Omental fat pad (tissue), 4 donors: ENCODE measurements at places on chromosomes 11 and 22. TPM values are rescaled to one million over a fixed set of nuclear protein-coding genes. Genes with fewer than 3 reads are reported as not detected.

The KAT5 gene
- 48.2 TPM for total RNA-seq

The MOV10L1 gene
- total RNA-seq, result 0.63 TPM

The NAALAD2 gene
- 10.2 TPM for total RNA-seq

The ZBTB16 gene
- 375 TPM for total RNA-seq

The RCOR2 gene
- 0.32 TPM for total RNA-seq

The OR5P2 gene
- not detected for total RNA-seq

The MMP7 gene
- not detected for total RNA-seq

The SLC1A2 gene
- 3.7 TPM for total RNA-seq

The CPT1B gene
- total RNA-seq, result 10.9 TPM

The OR56A1 gene
- total RNA-seq, result not detected

The MEI1 gene
- 2.9 TPM for total RNA-seq

DNA sequence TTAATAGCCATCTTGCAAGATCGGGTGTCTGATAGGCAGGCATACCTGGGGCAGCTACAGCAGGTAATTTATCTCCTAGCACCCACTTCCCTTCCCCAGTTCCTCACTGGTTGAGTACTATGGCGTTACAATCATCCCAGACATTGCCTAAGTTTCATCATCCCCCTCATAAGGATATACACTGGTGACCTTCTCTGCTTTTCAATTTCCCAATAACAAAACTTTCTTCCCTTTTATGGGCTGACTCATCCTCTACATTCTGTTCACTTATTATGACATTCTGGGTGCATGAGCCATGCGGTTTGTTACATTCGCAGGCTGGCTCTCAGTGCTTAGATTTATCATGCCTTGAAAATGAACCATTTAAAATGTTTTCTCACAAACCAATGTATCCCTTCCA is 5.0 kb upstream of the MRPL11 start:
- no peak for DNase-seq

- DNase-seq, result no peak
Measured at GRCh38 chr11:93843906-93844305, 6.5 kb downstream of the VSTM5 start.

DNA sequence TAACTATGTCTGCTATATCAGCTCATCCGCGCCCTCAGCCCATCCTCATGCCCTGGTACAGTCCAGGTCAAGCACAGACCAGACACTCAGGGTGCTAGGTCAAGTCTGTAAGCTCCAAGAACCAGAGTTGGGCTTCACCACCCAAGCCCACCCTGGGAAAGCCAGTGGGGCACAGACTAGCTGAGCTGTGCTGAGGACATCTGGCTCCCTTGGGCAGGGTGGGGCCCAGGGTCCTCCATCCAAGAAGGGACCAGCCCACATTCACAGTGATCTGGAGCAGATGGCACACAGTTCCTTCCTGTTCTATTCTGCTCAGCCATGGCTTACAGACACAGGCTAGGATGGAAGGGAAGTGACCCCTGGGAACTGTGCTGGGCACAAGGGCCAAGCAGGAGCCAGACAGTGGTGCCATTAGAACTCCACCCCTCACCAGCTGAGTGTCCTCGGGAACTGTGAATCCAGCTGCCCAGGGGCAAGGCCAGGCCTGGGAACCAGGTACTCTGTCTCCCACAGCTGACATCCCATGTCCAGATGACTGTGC is 9.1 kb downstream of the P2RY6 start:
- no peak for DNase-seq

DNA sequence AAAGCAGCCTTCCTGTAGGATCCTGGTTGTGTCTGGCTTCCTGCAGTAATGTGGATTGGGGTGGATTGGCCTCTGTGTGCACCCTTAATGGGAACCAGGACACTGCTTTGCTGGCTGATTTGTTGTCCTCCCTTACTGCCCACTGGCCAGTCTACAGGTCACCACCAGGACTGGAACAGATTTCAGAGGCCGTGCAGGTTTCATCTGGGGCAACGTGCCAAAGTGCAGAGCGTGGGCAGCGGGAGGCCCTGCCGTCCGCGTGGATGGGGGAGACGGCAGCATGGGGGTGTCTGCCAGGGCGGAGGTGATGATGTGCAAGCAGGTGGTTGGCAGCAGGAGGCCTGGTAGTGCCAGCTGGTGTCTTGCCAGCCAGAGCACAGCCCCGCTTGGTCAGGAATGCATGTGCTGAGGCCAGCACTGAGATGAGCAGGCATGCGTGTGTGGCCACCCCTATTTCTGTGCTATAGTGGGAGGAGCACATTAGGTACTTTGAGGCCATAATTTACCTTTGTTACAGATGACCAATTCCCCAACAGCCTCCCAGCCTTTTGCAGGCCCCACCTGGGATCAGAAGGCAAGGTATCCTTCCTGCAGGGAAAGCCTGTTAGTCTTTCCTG is 24.3 kb downstream of the BCR start:
- DNase-seq, result no peak

- DNase-seq, result no peak
Measured at GRCh38 chr11:68695531-68695930, 11.2 kb downstream of the GAL start.

GRCh38 chr11:5604896-5605295 is 8.5 kb downstream of the TRIM6 start:
- DNase-seq, result no peak

- DNase-seq, result no peak
Measured at GRCh38 chr22:44023404-44024287, 456 bp upstream of the PARVB start.

DNA sequence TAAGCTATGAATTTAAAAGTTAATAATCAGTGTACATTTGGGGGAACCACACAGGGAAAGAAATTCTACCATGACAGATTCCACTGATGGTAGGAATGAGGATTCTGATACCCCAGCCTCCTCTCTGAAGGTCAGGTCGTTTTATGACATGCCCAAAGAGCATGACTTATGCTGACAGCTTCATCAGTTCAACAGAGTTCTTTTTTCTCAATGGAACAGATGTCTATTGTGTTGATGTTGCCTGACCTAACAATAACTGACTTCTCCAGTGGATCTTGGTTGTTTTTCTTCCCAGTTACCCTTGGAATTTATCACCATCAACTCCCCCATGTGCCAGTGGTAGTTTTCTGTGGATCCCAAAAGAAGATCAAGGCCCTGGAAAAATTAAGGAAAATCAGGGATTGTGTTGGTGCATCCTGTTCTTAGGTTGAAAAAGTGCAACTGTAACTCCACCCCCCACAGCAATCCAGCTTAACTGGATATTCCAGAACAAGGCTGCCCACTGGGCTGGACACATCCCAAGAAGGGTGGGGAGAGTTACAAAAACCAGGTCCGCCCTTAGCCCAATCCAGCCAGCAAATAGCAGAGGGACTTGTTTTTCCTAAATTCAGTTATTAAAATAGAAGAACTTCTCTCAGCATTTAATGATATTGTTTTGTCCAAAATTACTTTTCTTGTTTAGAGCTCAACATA is 31.5 kb upstream of the CAT start:
- DNase-seq, result no peak

- no peak for DNase-seq
Measured at GRCh38 chr11:130915603-130916237, 559 bp downstream of the SNX19 start.

DNA sequence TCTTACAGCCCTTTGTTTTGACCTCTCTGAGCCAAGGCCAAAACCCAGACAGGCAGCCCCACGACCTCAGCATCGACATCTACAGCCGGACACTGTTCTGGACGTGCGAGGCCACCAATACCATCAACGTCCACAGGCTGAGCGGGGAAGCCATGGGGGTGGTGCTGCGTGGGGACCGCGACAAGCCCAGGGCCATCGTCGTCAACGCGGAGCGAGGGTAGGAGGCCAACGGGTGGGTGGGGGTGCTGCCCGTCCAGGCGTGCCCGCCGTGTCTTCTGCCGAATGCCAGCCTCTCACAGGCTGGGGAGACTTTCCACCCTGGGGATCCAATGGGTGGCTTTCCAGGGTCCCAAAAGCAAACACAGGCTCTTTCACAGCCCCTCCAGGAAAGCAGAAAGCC is 37.1 kb upstream of the PPP6R3 start:
- no peak for DNase-seq

DNA sequence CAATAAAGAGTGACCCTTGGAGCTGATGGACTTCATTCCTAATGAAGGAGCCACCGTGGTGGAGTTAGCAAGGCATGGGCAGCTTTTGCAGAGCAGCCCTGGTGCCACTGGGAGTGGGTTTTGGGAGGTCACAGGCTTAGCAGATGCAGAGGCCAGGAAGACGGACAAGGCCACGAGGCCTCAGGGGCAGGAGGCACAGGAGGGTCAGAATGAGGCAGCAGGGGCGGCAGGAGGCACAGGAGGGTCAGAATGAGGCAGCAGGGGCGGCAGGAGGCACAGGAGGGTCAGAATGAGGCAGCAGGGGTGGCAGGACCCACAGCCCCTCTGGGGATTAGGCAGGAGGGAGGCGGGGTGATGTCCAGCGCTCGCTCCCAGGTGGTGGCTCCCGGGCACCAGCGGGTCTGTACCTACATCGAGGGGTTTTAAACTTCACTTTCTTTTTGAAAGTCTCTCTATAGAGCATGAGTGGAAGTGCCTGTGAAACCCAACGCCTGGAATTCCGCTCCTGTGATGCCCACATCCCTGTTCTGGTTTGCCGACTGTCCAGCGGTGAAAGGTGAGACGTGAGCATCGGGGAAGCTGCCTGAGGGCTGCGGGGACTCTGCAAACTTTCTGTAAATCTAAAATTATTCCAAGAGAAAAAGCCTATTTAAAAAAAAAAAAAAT is 521.6 kb downstream of the BRD1 start:
- no peak for DNase-seq

DNA sequence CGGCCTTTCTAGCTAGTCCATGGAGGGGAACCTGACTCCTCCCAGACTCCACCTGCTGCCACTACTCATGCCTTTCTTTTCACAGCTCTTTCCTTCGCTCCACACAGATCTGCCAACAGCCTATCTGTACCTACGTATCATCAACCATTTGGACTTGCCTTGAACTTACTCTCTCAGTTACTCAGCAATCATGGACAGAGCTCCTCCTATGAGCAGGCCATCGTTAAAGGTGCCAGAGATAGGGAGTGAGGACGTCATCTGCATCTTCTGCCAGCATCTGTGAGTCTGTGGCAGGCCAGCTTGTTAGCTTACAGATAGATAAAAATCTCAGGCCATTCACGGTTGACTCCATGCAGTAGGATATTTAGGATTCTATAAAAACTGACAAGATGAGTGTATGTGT is 162.9 kb upstream of the ZBED5 start:
- no peak for DNase-seq

- no peak for DNase-seq
Measured at GRCh38 chr22:32625985-32626384, 151.4 kb downstream of the FBXO7 start.

GRCh38 chr11:133928628-133929059 is 28.1 kb downstream of the IGSF9B start:
- DNase-seq, result no peak

- no peak for DNase-seq
Measured at GRCh38 chr11:18171377-18172000, 1.1 kb upstream of the MRGPRX4 start.

GRCh38 chr11:14826600-14826999 is 65.4 kb downstream of the CYP2R1 start:
- no peak for DNase-seq

- DNase-seq, result no peak
Measured at GRCh38 chr11:77063407-77063806, 3.4 kb upstream of the CAPN5 start.

- no peak for DNase-seq
Measured at GRCh38 chr11:27409742-27410141, 46.7 kb upstream of the CCDC34 start.
